Left renal pelvis (tissue), 4 donors: ENCODE measurements at places on chromosomes 6 and 20.

DNA sequence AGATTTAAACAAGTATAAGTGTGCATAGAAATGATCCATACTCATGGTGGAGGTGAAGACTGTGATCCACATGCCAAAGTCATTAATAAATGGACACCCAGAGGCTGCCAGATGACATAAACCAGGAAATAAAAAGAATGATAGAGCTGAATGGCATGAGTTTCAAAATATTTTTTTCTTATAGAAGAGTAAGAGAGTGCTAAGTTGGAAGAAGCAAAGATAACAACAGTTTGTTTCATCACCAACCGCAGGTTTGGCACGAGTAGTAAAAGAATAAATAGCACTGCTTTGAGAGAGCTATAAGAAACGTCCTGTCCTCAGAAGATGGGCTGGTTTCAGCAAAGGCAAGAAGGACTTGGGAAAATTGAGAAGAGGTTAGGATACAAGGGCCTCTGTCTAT, 246.9 kb downstream of the UBE3D start:
- DNase-seq, result no peak

DNA sequence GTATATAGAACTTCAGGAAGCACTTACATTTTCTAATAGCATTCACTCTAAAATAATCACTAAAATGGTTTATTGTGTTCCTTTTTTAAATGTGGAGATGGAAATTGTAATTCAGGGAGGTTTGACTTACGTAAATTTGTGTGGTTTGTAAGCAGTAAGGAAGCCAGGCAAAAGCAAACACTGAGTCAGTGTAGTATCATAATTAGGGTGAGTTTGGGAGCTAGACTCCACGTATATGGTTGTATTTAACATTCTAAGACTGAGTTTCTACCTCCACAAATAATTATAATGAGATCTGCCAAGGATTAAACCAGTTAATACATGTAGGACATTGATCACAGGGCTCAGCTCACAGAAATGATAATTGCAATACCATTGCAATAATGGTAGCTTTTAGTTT, 425.5 kb downstream of the CBLN4 start:
- no peak for DNase-seq

DNA sequence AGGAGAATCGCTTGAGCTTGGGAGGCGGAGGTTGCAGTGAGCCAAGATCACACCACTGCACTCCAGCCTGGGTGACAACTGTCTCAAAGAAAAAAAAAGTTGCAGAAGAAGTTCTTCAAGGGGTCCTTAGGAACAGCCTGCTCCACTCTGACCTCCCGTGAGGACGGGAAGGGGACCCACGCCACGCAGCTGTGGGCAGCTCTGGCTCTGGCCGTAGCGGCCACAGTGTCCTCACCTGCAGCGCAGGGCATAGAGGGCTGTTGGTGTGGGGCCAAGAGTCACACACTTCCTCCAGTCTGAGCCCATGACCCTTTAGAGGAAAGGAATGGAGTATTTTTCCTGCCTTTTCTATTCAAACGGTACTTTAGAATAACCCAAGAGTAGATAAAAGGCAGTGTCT, 5.4 kb downstream of the NTSR1 start:
- DNase-seq, result no peak

DNA sequence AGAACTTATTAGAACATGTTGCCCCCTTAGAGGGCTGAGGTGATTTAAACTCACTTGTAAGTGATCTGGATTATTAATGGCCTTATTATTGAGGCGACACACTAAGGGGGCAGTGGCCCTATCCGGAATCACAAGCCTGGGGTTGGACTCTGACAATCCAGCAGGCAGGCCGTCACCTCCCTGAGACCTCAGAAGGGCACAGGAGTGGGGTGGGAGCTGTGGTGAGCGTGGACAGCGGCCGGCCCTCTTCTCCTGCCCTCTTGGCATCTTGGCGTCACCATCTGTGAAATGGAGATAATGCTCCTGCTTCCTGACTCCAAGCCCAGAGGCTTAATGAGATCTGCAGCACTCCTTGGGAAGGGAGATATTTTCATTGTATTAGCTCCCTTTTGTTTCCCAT, 15.6 kb upstream of the UQCC2 start:
- DNase-seq, result no peak

- no peak for DNase-seq
Measured at GRCh38 chr6:15349379-15349778, 103.5 kb downstream of the JARID2 start.

DNA sequence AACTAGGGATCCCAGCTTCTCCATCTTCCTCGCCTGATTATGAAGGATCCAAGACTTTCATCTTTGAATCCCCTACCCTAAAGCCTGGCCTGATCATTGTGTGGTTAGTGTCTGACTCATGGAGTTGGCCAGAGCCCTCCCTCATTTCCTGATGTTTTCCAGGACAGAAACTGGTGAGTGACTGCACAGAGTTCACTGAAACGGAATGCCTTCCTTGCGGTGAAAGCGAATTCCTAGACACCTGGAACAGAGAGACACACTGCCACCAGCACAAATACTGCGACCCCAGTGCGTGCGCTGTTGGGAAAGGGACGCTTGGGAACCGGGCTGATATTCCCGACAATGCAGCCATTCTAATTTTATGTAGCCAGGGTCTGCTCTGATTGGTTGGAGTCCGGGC, 4.0 kb downstream of the CD40 start:
- DNase-seq, result no peak

DNA sequence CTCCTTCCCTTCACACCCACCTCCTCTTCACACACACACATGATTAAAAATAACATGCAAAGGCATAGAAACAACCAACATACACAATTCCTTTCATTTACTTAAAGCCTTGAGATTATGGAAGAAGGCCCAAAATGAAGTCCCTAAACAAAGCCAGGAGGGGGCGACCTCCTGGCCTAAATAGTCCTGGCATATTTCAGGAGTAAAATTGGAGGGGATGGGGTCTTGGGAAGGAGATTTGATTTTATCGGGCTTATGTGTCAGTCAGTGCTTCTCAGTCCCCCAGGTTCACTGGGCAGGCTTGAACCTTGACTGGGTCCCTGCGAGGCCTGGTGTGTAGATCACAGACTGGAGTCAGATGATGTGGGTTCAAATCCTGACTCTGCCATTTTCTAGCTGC, 266.4 kb downstream of the SAMD5 start:
- no peak for DNase-seq

- DNase-seq, result no peak
Measured at GRCh38 chr6:156859686-156860085, 82.5 kb downstream of the ARID1B start.
